Stimulated activated CD4-positive, alpha-beta T cell treated with anti-CD3 and anti-CD28 coated beads, Interleukin-15, amount 100 ng/mL, for 48 hours (primary cell): ENCODE measurements at places on chromosomes 7 and 10.

DNA sequence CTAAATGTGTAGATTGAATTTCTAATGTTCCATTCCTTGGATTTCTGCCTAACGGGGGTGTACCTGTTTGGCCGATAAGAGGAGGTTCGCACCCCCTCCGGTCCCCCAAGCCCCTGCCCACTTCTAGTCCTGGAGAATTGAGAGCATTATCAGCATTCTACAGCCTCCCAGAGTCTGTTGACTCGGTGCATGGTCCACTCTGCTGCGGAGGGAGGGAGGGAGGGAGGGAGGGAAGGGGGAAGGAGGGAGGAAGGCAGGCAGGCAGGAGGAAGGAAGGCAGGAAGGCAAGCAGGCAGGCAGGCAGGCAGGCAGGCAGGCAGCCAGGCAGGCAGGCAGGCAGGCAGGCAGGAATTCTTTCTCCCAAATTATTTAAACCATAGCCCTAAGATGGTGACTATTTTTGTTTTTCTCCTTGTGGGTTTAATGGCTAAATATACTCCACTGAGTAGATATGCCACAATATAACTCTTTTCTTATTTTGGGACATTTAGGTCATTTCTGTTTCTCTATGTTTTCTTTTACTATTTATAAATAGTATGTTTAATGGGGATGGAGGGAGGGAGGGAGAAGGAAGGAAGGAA, 69.5 kb upstream of the CHST15 start:
- DNase-seq = no peak

- no peak for DNase-seq
Measured at GRCh38 chr7:157310676-157311185, 26.1 kb upstream of the DNAJB6 start.

DNA sequence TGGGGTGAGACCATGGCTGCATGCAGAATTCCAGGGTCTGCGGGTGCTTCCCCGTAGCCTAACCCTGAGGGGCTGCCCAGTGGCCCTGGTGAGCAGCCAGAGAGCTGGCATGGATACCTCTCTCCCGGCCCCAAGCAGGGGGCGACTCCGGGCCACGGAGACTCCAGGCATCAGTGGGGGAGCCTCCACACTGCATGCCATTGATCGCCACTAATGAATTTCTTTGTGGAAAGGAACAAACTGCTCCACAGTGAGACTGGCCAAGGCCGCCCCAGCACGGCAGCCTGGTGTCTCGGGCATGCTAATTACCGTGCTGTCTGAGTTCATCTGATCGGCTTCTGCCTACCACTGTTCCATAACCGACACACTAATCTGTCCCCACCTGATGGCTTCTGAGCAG, 184.4 kb downstream of the GRID1 start:
- DNase-seq = no peak

- no peak for DNase-seq
Measured at GRCh38 chr7:155007947-155008346, 5.0 kb upstream of the PAXIP1 start.

DNA sequence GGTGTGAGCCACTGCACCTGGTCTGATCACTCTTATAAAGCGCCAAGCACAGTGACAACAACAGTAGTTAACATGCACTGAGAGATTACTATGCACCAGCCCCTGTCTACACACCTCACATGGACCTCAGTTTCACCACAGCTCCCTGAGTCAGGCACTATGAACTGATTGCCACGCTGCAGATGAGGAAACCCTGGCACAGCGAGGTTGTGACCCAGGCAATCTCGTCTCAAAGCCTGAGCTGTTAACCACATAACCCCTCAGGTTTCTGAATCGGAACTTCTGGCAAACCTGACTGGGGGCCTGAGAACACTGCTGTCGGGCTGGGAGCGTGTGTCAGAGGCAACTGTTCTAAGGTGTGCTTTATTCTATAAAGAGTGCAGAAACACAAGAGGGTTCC, 150.8 kb downstream of the RNF216 start:
- DNase-seq = peak; percentile 62

DNA sequence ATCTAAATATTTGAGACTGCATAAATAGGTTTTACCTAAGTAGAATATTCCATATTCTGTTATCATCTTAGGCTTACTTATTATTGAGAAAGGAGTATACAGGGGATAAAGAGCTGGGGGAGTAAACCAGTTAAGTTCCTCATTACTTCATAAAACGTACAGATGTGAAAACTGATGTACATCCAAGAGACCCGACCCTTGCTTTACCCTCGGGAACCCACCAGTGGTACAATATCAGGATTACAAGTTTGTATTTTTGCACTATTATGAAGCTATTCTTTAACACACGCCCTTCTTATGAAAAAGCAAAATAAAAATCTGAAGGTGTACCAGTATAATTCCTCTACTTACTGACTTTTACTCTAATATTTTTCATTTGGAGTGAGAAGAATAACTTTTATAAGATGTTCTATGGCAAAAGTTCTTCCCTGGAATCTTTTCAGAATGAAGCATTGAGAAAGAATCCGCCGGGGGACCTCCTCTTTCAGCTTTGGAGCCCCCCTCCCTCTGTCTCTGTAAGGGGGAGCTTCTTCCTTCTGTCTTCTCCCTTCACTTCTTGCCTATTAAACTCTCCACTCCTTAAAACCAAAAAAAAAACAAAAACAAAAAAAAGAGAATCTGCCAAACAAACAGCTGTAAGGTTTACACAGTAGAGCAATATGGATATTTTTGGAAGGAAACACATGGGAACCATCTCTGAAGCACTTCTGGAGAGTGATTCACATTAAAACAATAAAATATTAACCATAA, 550.0 kb downstream of the TNS3 start:
- DNase-seq = no peak

- DNase-seq = no peak
Measured at GRCh38 chr7:147805996-147806576, 784.5 kb upstream of the C7orf33 start.

DNA sequence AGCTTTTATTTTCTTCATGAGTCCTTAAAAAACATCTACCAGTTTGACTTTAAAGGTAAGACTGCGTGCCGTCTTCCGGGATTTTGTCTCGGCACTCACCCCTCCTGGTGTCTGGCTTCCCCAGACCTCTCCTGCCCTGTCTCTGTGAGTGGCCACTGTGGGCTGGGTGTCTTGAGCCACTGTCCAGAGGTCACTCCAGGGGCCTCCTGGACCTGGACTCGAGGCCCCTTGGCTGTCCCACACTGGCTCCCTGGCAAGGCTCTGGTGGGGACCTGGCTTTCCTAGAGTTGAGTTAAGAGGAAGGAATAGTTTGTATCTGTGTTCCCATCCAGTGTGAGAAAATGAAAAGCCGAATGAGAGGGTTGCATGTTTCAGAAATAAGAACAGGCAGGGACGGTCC, 95.5 kb downstream of the NKX6-2 start:
- DNase-seq = no peak

DNA sequence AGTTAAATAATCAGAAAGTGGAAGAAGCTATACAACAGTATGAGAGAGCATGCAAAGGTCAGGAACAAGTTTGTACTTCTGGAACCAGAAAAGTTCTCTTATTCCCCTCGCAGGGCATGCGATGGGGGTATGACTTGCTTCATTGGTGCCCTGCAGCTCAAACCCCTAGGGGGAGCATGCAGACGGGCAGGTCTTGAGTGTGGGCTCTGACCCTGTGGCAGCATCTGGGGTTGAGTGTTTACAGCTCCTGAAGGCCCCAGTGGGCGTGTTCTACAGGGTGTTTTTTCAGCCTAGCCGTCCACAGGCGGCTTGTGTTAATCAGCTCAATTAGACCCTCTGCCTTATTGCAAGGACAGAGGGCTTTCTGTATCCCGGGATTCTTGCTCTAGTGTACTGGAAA, 44.5 kb downstream of the KIF20B start:
- DNase-seq = no peak

- DNase-seq = no peak
Measured at GRCh38 chr7:139850906-139851305, 21.8 kb downstream of the TBXAS1 start.

GRCh38 chr10:78703593-78703992, 365.2 kb upstream of the ZMIZ1 start:
- DNase-seq = no peak

GRCh38 chr7:76106893-76107292, 59.0 kb downstream of the MDH2 start:
- no peak for DNase-seq

- DNase-seq = no peak
Measured at GRCh38 chr7:150944066-150945042, 33.8 kb downstream of the KCNH2 start.

- DNase-seq = no peak
Measured at GRCh38 chr7:37341033-37341630, 107.5 kb downstream of the ELMO1 start.

DNA sequence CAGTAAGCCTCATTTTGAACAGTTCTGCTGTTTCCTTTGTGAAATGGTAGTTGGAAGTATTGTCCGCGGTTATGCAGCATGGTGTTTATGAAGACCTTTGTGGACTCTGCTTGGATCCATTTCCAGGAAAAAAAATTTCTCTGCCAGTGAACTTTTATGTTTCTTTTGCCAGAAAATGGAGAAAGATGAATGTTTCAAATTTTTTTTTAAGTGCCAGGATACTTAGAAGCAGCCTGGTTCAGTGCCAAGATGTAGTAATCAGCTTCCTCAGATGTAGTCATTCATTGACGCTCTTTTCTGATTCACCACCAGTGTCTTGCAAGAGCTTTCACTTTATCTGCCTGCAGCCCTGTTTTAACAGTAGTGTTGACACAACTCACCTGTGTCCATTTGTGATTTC, 258.2 kb downstream of the SDK1 start:
- no peak for DNase-seq

GRCh38 chr7:83808982-83809381, 160.0 kb upstream of the SEMA3E start:
- no peak for DNase-seq

DNA sequence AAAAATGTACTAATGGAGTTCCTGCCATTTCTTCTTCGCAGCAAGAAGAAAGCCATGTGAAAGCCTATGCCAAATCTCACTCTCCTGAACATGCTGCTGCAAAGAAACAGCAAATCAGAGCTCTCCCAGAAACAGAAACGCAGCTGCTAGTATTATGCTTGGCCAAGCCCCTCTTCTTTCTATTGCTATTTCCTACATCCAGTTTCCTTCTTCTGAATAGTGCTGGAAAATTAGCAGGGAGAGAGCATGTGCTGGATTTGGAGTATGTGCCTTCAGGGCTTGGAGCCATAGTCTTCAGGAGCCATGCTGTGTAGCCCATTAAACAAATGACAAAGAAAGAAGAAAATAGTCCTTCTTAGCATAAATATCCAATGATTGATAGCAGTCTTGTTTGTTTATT, 852.0 kb upstream of the PHF14 start:
- DNase-seq = no peak

DNA sequence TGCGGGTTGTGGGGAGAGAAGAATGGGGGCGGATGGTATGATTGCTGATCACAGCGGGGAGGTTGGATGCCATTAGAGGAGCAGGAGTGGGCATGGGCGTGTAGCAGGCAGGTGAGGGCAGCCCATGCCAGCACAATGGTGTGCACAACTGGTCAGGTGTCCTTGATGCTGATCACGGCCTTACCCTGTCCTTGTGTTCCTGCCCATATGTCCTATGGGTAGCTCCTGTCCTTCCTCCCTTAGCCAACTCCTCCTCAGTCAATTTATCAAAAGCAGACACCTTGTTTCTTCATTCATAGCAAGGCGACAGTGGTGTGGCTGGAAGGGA, 30.7 kb downstream of the WDR86 start:
- no peak for DNase-seq

DNA sequence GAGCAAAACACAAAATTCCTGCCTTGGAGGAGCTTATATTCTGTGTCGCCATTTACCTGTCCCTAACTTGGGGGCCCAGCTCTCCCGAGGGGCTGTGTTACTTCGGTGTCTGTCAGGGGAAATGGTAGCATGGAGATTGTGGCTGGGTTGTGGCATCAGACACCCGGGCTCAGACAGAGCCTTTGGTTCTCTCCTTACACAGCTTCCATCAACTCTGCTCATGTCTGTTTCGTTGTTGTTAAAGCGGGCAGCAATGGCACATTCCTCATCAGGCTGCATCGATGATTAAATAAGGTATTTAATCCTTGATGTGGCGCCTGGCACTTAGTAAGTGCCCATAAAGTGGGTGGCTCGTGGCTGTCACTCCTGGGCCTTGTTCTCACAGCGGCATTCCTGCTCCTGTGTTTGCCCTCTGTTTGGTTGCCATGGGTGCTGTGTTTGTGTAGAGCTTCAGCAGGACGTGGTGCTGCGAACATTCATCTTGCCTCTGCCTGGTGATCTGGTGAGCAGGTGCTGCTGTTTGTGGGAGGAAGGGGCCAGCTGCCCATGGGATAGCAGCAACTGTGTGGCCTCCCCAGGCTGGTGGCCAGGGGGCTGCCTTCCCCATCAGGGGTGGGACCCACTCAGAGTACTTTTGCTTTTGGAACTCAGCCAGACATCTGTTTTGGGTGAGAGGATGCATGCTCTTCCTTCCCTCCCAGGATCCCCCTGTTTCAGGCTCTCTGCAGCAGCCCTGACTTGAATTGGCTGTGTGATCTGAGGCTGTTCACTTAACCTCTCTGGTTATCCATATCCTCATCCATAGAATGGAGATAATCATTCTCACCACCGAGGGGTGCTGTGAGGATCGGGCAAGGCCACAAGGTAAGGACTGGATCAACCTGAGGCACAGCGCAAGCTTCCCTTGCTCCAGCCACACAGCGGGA, 207.2 kb upstream of the SVIL start:
- DNase-seq = no peak

DNA sequence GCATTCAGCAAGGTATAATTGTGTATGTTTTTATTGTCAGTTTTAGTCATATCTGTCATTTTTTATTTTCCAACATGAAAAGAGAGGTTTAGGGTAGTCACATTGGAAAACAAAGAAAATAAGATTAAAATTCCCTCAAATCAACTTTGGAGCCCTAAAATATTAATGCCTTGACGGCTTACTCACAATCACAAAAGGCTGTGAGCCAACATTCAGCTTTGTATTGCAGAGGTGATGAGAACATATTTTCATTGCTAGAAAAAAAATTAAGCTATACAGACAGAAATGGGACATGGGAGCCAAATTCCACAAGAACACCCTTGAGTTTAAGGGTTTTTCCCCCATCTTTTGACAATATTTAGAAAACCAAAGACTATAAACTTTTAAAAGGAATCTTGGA, 30.2 kb downstream of the CALD1 start:
- no peak for DNase-seq

DNA sequence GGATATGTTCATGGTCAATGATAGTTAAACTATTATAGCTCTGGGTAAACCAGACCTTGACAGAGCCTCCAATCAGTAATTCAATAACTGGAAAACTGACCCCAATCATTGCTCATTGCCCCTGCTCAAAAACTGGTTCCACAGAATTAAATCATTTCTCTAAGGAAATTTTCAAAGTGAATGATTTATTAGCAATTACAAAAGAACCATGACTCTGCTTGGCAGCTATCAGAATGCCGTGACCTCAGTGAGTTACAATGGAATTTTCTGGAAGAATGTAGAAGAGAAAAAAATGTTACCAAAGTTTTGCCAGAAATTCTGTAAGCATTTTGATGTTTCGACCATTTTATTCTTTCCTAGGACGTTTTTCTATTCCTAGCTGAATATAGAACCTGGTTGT, 106.8 kb upstream of the APBB1IP start:
- DNase-seq = no peak

DNA sequence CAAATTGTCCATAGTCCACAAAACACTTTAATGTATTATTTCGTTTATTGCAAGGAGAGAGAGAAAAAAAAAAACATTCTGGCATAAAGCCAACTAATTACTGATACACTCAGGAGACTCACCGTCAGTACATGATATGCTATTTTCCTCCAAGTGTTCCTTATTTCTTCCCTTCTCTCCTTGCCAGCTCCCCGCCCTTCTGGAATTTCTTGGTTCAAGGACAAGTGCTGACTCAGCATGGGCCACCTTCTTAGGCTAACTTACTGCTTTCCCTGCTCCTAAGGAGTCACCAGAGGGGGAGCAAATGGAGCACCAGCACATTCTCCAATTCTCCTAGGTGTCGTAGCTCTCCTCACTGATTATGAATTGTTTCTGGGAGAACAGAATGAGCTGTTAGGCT, 133.8 kb upstream of the HDAC9 start:
- no peak for DNase-seq
